Activated CD8-positive, alpha-beta memory T cell treated with anti-CD3 and anti-CD28 coated beads, Interleukin-2, amount 50 U/mL, for 4 hours (primary cell): ENCODE measurements at places on chromosomes 7 and 10.
A peak's percentile ranks its signal among the peaks of the same experiment; 100 is the strongest.

GRCh38 chr7:26513948-26514347 is 222.3 kb downstream of the SNX10 start:
- no peak for DNase-seq

DNA sequence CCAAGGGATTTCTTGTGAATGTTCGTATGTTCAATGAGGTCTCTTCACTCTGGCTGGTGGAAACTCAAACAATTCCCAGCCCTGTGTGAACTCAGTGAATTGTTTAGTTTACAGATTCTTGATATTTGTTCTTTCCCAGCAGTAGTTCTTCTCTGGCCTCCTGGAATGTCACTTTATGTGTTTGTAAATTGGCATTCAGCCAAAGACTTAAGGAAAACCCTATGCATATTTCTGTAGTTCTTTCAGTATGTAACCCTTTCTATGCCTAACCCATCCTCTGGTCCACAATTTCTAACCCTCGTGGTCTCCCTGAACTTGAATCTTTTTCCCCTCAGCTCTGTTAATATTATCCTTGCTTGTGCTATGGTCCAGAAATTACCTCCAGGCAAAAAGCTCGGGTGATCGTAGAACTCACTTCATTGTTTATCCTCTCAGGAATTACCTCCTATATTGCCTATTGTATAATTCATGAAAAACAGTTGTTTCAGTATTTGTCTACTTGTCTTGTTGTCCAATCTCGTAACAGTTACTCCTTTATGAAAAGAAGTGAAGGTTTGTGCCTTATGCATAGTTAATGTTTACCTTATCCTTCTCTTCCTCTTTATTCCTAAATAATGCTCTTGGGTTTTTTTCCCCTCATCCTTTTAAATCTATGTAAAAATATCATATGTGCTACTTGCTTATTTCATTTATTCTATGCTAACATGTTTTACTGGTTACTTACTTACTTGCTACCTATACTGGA is 23.7 kb upstream of the AGR3 start:
- DNase-seq: no peak

DNA sequence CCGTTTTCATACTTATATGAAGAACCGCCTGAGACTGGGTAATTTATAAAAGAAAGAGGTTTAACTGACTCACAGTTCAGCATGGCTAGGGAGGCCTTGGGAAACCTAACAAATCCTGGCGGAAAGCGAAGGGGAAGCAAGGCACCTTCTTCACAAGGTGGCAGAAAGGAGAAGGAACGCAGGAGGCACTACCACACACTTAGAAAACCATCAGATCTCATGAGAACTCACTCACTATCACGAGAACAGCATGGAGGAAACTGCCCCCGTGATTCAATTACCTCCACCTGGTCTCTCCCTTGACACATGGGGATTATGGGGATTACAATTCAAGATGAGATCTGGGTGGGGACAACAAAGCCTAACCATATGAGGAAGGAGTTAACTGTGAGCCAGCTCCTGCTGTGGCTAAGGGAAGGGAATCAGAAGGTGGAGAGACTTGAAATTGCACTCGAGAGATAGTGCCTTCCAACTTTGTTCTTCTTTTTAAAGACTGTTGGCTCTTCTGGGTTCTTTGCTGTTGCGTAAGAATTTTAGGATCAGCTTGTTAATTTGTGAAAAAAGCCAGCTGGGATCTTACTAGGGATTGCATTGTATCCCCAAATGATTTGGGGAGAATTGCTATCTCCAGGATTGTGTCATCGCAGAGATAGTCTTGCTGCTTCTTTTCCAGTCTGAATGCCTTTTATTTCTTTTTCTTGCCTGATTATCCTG is 21.0 kb downstream of the OPTN start:
- DNase-seq: no peak

DNA sequence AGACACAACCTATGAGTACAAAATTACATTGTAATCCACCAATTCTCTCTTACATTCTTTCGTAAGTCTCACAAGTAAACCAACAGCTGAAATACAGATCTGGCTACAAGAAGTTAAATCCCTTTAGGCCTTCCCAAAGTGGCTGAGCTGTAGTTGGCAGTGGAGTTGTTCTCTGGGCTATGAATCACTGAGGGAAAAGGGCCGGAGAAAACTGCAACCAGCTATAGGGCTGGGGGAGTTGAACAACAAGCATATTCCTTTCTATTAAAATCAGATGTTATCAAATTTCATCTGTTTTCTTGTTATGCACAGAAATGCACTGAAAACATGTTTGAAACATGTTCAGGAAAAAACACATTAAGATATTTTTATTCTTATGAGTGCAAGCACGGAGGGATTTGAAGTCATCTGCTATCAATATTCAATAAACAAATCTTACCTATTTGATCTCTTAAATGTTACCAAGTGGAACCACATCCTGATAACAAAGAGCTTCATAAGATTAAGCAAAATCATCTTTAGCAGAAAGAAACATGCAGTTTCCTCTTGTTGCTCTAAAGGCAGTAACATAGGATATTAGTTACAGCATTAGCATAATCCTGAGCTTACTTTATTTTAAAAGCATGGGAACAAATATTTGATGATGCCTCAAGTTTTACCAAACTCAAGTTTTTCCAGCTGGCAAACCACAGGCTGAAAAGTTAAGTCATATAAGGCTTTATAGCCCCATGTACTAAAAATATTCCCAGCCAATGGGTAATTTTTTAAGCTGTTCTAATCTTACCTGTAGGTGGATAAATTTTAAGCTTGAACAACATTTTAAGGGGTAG is 212.7 kb downstream of the TAX1BP1 start:
- no peak for DNase-seq

- DNase-seq: peak; percentile 73
Measured at GRCh38 chr7:1176891-1177373, 16.9 kb upstream of the ZFAND2A start.
